ENCODE measurements at places on chromosomes 5 and 9. TPM values are rescaled to one million over a fixed set of nuclear protein-coding genes. Genes with fewer than 3 reads are reported as not detected.

The SPIN1 gene
- 74.5 TPM for total RNA-seq

The CMBL gene
- 11.2 TPM for total RNA-seq

The PCDHGA11 gene
- 3.4 TPM for total RNA-seq

The SPINK6 gene
- total RNA-seq, result not detected

The MEF2C gene
- total RNA-seq, result 13.9 TPM

- DNase-seq, result no peak
Measured at GRCh38 chr9:71791875-71792274, 23.6 kb upstream of the CEMIP2 start.

GRCh38 chr5:96402500-96402899 lies 30.5 kb downstream of the PCSK1 start:
- no peak for DNase-seq

GRCh38 chr5:163447875-163448274 lies 10.5 kb downstream of the CCNG1 start:
- no peak for DNase-seq

- no peak for DNase-seq
Measured at GRCh38 chr9:109870365-109870764, 90.4 kb downstream of the PALM2AKAP2 start.

GRCh38 chr5:107696080-107696479 lies 25.3 kb upstream of the EFNA5 start:
- no peak for DNase-seq

- DNase-seq, result no peak
Measured at GRCh38 chr9:117737721-117738226, 33.6 kb downstream of the TLR4 start.

The C5 gene
- total RNA-seq, result 3.5 TPM

The CA9 gene
- total RNA-seq, result not detected

- peak; percentile 99 for DNase-seq
Measured at GRCh38 chr9:89661956-89662717, 57.3 kb downstream of the GADD45G start.

DNA sequence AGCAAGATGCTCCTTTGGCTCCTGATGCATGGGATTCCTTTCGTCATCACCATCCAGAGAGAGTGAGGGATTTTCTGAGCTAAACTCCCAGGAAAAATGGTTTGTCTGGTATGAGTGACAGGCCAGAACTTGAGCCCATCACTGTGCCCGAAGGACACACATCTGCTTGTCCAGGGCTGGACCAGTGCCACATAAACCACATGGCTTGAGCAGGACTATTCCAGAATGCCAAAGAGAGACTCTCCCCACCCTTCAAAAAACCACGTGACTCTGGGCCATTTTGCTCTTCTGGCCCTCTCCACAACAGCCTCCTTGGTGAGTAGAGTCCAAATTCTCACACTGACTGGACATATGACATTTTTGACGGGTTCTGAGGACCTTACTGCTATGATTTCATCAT lies 46.4 kb upstream of the SHC3 start:
- DNase-seq, result no peak

The PCDHA13 gene
- 1.5 TPM for total RNA-seq

DNA sequence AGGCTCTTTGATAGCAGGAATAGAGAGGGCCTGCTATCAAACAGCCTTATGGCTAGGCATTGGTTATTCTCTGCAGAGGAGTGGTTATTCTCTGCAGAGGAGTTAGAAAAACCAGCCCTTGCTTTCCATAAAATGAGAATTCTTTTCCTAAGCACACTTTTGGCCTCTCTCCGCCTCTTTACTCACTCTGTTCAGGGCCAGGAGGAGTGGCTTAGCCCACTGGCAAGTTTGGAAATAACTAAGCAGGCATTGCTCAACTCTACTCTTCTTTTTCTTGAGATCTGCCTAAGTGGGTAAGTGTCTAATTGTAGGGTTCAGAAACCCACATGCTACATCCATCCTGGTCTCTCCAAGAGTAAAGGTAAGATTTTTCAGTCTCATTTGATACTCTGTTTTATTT lies 341.7 kb downstream of the KIAA0825 start:
- no peak for DNase-seq

The ZFAND5 gene
- total RNA-seq, result 288 TPM

DNA sequence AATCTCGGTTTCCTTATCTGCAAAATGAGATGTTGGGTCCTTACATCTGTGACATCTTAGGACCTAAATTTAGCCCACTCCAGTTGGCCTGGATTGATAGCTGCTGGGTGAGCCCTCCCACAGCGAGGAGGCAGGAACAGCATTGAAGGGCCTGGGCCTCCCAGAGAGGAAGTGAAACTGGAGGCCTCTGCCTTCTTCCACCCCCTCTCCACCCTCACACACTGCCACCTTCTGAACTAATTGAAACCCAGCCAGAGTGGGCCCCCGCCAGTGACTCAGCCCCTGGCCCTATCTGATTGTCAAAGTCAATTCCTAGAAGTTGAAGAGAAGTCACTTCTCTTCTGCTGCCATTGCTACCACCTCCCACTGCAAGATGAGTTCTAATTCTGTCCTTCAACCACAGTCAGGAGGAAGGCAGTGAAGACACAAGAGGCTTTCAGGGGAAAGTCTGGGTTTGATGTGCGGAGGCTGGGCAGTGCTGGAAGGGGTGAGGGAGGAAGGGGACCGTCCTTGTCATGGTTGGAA lies 55.2 kb upstream of the NEK6 start:
- no peak for DNase-seq

GRCh38 chr9:21552244-21553170 lies 70.4 kb upstream of the IFNE start:
- no peak for DNase-seq

The OBP2B gene
- total RNA-seq, result 1.6 TPM

- DNase-seq, result no peak
Measured at GRCh38 chr5:121797681-121798518, 53.8 kb upstream of the FTMT start.

- no peak for DNase-seq
Measured at GRCh38 chr9:28779243-28779642, 1206.0 kb upstream of the C9orf72 start.

The UBE2QL1 gene
- 2.5 TPM for total RNA-seq

DNA sequence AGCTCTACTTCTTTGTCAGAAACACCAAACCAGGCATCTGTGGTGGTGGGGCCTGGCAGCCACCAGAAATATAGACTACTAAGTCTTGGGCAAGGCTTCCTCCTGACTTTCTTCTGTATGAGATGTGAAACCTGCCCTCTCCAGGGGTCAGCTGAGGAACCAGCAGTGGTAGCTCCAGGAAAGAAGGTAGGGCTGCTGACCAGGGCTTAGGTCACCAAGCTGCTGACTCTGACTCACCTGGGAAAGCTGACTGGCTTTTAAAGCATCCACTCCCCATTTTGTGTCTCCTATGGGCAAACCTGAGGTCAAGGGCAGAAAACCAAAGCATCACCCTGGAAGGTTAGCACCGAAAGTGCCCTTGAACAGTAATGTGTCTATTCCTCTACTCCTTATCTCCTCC lies 10.4 kb upstream of the SH3TC2 start:
- no peak for DNase-seq
